ENCODE measurements at places on chromosomes 6 and 20.

- DNase-seq, result no peak
Measured at GRCh38 chr6:24506814-24507520, 12.2 kb downstream of the ALDH5A1 start.

DNA sequence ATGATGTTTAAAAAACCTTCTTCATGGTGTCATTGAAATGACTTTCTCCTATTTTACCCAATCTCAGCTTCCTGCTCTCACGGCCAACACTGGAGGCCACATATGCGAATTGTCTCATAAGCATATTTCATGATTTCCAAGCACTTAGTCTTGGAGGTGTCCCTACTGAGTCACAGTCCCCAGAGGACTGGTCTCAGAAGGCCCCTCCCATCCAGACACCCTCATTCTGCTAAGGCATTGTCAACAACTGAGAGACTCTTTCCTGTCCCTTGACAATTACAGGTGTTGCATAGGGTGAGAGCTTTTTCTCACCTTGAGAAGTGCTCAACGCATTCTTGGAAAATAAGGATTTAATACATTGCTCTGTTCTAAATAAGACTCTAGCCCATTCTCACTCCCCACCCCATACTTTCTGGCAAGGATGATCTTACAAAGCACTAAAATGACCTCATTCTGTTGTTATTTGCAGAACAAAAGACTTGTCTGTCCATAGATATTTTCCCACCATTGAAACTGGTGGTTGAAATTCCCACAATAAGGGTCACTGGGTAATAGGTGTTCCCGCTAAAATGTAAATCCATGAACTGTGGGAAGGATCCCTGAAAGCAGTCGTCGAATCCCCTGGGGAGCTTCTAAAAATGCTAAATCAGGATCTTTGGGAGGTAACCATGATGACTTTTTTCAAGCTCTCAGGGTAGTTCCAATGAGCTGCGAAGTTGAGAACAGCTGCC, 32.3 kb upstream of the SLC22A23 start:
- DNase-seq, result no peak

DNA sequence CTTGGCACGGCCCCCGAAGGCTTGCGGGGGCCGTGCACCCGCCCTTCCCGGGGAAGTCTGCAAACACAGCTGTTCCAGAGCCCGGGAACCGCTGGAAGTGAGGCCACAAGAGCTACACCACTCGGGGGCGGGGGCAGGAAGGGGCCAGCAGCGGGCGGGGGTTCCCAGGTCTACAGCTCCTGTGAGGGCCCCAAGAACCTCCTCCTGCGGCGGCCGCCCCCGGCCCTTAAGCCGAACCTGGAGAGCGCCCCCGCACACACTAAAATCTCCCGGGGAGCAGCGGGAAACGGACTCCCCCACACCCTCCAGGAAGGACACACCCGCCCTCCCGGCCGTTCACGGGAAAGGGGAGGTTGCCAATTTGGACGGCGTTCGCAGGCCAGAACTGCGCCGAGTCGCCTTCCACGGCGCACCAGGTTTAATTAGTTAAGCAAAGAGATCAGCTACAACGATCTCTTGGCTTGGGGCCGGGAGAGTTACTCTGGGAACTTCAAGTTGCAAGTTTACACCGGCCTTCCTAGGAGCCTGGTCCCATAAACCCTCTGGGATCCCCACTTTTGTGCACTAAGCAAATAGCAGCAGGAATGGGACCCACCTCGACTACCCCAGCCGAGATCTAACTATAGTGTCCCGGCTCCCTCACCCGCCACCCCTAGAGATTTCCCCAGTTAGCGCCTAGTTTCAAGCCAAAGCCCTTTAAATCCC, 1.7 kb downstream of the JAG1 start:
- DNase-seq, result no peak

GRCh38 chr20:16692442-16692841, 37.4 kb upstream of the SNRPB2 start:
- DNase-seq, result no peak

DNA sequence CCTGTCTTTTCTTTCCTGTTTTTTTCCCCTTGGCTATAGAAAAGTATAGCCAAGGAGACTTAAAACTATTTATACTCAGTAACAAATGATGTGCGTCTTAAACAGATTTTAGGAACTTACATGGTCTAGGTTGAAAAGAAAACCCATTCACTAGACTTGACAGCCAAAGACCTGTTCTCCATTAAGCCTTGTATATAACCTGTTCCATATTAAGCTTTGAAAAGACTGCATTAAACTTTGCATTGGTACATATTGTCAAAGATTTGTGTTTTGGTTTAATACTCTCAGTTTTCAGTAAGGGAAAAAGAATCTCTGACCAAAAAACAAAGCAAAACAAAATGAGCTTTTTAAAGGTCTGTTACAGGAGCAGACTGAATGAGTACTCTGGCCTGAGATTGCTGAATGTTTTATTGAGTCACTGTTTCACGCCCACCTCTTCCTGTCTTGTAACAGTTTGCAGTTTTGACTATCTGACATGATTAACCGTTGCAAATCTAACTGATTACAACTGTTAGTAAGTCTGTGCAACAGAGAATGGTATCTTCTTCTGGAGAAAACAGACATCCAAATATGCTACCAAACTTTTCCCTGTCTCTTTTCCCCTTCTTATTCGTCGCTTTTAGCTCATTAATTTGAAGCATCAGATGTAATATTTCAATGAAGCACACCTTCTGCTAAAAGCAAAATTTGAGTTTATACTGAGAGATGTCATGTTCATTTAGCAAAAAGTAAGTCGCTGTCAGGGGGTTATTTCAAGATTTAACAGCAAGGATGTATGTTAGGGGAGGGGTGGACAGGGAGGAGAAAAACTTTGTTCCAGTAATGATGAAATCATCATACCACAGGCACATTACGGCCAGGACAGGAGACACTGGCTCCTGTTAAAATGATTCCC, 59.1 kb upstream of the SUPT3H start:
- no peak for DNase-seq

DNA sequence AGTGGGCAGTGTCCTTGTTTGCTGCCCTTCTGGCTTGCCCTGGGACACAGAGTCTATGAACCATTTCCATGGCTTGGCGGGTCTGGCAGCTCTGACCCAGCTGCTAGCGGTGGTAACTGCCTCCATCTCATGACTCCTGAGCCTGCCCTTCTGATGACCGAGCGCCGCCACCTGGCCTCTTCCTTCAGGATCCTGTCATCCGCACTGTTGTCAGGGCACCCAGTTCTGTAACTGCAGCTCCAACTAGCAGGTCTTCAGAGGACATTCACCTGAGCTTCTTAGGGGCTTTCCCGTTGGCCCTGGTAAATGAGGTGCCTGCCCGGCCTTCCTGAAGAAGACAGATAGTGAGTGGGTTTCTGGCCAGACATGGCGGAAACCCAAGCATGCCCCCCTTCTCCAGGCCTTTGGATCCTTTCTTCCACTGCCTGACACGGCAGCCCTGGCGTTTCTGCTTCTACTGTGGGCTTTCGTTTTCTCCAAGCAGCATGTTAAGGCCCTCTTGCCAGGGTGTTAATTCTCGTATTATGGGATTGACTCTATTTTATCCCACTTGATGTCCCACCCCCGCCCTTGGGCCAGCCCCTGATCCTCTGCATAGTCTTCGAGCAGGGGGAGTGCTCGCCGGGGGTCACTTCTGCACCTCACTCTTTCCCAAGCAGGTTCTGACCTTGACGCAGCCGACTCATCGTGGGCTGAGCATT, 24.7 kb downstream of the PACSIN1 start:
- DNase-seq, result no peak

DNA sequence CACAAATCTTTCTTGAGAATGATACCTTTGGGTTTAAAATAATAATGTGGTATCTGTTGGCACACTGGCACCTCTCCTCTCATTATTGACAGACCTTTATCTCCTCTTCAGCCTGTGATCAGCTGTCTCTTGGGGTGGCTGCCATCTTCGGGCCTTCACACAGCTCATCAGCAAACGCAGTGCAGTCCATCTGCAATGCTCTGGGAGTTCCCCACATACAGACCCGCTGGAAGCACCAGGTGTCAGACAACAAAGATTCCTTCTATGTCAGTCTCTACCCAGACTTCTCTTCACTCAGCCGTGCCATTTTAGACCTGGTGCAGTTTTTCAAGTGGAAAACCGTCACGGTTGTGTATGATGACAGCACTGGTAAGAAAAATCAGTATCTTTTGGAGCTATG, 232.8 kb downstream of the GRIK2 start:
- no peak for DNase-seq

DNA sequence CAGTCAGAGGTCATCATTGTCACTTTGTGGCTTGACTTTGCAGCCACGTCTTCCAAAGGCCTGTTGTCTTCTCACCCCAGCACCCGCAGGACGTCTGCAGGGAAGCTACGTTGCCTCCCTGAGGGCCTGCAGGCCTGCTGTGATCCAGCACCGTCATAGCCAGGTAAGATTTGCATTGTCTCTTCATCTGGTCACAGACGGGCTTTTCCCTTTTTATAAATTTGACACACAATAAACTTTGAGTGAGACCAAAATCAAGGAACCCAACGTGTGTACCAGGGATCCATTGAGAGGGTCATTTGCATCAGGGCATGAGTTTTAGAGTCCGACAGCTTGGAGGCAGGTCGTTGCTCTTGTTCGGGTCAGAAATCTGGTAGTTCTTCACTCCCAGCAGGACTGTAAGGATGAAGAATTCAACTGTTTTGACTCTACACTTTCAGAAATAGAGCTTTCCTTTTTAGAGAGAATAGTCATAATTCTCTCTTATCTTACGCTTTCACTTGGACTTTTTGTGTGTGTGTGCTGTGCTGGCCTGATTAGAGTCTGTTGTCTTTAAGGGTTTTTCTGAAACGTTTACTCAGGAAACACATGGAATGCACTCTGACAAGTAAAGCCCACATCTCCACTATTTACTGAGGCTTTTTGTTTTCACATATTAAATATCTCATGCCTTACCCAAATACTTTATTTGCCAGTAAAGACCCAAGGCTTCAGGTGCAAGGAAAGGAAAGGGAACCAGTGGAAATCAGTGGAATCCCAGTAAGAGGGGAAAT, 177.2 kb upstream of the TAB2 start:
- DNase-seq, result peak; percentile 47

DNA sequence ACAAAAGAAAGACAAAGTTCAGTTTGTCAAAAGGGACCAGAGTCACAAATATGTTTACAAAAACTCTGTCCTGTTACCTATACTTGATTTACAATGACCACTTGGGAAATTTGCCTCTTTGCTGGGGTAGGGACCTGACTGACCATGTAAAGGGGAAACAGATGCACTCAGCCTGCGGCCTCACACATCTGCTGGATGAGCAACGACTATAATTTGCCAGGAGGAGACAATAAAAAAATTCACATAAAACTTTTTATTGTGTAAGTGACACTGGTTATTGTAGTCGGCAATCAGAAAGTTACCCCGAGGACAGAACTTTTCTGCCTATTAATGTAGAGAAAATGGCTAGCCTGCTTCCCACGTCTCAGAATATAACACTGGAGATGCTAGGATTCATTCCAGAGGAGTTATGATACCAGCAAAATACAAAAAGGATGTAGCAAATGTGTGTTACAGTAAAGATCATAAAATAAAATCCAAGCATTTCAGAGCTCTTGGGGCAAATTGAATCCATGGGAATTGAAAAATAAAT, 415.4 kb upstream of the SPTLC3 start:
- no peak for DNase-seq

DNA sequence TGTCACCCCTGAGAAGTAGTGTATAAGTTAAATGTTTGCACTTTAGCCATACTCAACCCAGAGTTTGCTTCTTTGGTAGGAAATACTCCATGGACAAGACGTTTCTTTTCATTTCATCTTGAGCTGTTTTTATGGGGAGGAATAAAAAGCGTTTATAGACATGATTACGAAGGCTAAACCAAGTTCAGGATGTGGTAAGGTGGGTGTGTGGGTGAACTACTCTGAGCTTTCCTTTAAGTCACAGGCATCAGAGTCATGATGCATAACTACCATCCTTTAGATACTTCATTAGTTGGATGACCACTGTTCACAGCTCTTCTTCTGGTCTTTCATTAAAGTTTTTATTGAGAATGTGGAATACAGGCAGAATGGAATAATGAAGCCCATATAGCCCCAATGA, 48.9 kb downstream of the EBF4 start:
- peak; percentile 83 for DNase-seq

GRCh38 chr20:31823360-31824124, 4.4 kb downstream of the MYLK2 start:
- no peak for DNase-seq

- no peak for DNase-seq
Measured at GRCh38 chr20:63858393-63859165, 2.7 kb upstream of the ABHD16B start.

DNA sequence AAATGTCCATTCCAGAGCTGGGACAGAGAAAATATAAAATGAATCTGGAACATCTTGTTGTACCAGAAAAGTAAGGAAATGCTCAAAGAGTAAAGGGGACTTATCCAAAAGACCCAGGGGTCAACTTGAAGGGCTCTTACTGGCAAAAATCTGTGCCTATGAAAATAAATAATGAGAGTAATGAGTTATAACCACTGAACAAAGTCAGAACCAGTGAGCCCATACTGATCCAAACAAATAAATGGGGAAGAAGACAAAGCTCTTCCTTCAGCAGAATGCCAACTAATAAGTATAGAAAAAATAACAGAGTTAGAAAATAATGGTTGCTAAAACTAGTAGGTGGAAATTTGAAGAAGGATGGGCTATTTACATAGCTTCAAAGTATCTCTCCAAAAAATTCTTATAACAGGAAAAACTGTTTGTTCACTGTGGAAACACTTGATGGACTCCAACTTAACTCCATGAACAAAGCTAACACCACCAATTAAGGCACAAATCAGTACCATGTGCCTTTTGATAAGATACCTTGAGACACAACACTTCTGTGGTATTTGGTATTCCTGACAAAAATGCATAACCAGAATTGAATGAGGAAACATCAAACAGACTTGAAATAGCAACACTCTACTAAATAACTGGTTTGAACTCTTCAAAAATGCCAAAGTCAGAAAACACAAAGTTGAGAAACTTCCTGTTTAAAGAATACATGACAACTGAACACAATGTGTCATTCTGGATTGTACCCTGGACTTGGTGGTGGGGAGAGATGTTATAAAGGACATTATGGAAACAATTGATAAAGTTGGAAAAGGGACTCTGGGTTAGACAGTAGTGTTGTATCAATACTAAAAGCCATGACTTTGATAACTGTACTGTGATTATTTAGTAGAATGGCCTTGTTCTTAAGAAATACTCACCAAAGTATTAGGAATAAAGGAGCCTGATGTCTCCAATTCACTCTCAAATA, 197.5 kb downstream of the ISM1 start:
- no peak for DNase-seq

Data from CD4-positive, CD25-positive, alpha-beta regulatory T cell (primary cell).